ENCODE measurements at places on chromosomes 3 and 15.

DNA sequence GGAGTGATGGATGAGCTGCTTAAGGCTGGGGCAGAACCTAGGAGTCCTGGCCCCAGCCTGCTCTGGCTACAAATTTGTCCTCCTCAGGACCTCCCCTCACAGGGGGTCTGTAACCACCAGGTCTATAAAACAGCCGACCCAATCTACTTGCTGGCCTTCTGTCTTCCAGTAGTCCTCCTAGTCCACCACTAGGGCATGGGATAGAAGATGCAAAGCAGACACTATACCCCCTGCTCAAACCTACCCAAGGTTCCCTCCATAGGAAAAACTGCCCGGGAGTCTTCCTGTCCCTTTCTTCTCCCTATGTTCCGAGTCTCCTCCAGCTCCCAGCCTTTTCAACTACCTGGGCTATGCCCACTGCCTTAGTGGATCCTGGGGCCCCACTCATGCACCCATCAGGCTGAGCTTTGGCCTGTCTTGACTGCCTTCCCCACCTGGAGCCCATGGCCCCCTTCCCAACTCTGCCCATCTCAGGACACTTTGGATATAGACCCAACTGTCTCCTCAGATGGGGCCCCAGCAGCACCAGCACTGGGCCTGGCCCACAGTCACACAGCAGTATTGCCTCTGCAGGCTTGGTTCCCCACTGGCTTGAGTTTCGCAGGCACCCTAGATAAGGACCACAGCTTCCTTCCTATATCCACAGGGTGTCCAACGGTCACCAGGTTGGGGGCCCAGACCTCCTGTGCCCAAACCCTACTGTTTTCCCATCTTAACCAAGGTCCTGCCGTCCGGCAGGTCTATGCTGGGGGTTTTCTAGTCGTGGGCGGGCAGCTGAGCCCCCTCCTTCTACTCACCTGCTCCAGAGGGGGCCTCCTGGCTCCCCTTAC lies 1.1 kb downstream of the HYAL3 start:
- no peak for DNase-seq

DNA sequence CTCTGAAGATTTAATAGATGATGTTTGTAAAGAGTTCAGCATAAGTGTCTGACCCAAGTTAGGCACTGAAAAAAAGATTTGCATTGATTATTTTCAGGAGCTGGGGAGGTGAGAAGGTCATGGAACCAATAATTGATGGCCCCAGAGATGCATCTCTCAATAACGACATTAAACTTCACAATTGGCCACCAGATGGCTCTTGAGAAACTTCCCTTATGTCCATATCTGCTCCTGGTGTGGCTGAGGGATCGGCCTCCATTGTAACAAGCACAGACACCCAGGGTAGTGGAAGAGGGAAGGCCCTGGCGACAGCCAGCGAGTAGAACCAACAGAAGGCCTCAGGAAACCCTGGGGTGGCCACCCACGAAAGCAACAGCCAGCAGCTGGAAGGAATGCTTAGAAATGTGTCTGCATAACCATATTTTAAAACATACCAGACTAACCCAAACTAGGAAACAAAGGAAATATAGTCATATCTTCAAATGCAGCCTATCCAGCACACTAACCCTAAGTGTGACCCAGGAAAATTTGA lies 536.7 kb downstream of the SOX2 start:
- no peak for DNase-seq

DNA sequence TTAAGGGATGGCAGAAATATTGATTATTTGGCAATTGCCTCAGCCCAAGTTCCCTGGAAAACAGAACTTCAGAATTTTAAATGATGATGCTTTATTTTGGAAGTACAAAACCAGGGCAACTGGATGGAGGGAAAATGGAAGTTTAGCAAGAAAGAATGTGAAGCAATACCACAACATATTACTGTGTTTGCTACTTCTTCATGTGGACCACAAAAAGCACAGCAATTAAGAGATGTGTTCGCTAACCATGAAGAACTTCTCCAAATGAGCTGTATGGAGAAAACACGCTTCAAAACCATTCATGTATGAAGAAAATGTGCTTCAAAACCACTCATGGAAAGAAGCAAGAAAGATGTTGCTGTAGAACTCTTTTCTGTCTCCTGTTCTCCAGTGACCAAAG lies 64.7 kb upstream of the ARL6 start:
- no peak for DNase-seq

DNA sequence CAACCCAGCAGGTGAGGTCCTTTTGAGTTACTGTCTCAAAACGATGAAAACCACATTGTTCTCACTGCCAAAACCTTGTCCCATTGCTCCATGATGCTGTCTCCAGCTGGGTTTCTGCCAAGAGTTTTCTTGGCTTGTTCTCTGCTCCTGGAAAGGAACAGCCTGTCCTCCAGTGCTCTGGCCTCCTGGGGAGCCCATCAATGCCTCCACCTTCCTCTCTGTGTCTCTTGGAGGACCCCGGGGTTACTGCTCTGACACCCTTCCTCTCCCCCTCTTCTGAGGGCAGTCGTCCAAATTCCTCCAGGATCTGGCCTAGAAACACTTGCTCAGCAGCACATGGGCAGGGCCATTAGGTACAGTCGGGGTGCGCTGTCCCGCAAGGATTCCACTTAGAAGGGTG lies 63.9 kb upstream of the RGMA start:
- DNase-seq: no peak

DNA sequence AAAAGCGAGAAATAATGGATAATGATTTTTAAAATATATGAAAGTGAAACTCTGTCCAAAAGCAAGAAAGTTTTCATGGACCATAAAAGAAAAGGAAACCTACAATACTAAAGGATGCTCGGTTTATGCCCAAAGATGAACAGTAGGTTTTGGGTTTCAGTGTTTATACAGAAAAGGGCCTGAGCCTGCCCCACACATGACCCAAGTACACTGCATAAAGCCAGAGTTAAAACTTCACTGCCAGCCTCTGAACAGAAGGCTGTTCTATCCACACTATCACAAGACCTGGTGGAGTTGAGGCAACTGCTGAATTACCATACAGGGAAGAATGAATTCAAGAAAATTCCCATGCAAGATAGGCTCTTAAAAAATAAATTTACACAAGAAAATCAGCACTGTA lies 165.2 kb downstream of the MECOM start:
- no peak for DNase-seq

- no peak for DNase-seq
Measured at GRCh38 chr3:190414297-190414696, 26.3 kb downstream of the CLDN16 start.

GRCh38 chr15:91670108-91670507 lies 183.4 kb upstream of the SLCO3A1 start:
- DNase-seq: no peak

GRCh38 chr15:49875392-49875791 lies 243.6 kb downstream of the ATP8B4 start:
- no peak for DNase-seq

DNA sequence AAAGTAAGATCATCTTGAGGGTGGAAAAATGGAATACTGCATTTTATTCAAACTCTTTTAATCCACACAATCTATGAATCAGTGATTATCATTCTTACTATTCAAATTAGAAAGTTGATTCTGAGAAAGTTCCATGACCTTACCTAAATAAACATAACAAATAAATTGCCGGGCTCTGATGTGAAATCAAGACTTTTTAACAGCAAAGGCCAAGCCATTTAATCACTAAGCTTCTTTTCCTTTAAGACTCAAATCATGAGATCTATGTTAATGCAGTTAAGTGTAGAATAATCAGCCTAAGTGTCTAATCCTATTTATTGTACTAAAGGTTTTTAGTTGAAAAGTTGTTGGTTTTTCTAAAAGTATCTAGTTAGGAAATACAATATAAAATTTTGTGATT lies 857.0 kb downstream of the SI start:
- DNase-seq: no peak

- no peak for DNase-seq
Measured at GRCh38 chr3:140763532-140763931, 85.7 kb downstream of the TRIM42 start.

DNA sequence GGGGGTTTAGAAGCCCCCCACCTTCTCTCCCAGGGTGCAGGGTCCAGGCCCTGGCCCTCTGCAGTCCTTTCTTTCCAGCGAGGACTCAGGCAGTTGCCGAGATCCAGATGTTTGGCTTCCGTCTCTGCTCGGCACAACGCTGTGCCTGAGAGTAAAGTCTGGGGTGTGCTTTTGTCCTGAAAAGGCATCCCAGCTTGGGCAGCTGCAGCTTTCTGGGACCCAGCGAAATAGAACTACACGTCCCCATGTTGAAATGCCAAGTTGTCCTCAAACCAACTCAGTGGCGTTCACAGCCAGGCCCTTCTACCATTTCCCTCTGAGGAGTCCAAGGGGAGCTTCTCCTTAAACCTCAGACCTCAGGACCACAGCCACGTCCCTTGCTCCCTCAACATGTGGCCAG lies 23.1 kb downstream of the FGD5 start:
- no peak for DNase-seq

- no peak for DNase-seq
Measured at GRCh38 chr3:161268601-161269000, 47.5 kb downstream of the NMD3 start.

DNA sequence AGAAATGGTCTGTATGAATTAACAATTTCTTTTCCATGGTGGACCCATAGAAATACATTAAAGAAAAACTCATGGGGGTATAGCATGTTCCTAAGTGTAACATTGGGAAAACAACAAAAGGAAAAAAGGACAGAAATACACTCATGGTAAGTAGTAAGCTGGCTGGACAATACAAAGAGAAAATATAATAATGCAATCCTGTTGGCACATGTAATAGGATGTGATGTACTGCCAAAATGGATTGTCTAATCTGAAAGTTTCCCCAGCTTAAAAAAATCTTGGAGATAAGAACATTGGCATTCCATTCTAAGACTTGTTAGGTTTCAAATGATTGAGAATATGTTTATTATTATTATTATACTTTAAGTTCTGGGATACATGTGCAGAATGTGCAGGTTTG lies 128.1 kb downstream of the MBNL1 start:
- no peak for DNase-seq

- DNase-seq: no peak
Measured at GRCh38 chr3:135801018-135801417, 164.5 kb upstream of the PPP2R3A start.

DNA sequence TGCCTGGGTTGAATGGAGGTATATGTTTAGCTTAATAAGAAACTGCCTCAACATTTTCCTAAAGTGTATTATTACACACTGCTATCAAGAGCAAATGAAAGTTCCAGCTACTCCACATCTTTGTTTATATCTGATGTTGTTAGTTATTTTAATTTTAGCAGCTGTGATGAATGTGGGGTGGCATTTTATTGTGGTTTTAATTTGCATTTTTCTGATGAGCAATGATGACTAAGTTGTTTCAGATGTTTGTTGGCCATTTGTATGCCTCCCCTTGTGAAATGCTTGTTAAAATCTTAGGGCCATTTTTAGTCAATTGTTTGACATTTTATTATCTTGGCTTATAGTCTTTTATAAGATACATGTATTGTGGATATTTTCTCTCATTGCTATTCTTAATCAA lies 260.4 kb upstream of the SLCO3A1 start:
- no peak for DNase-seq

- DNase-seq: no peak
Measured at GRCh38 chr3:157232141-157232540, 72.2 kb upstream of the CCNL1 start.

DNA sequence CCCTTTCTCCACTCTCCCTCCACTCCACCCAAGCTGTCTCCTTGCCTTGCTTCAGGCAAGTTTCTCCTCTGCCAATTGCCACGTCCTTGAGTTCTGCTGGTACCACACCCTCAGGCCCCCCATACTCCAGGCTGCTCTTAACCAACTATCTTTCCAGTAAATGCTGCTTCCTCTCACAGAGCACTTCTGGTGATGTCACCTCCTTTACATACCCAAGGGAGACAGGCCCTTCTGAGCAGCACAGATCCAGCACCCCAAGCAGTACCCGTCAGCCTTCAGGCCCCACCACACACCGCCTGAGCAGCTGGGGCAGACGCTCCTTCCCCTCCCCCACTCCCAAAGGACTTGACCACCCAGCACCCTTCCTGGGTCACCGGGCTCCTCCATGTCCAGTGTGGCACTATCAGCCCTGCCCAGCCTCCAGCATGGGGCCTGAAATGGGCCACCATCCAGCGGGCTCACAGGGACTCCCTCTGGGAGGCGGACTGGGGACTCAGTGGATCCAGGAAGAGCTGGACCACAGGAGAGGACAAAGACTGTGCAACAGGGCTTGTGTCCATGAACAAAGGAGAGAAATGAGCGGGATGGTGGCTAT lies 50.2 kb downstream of the KLF15 start:
- DNase-seq: no peak

GRCh38 chr3:88180398-88180999 lies 30.7 kb downstream of the C3orf38 start:
- no peak for DNase-seq

GRCh38 chr15:72380743-72381142 lies 4.9 kb upstream of the HEXA start:
- DNase-seq: no peak

DNA sequence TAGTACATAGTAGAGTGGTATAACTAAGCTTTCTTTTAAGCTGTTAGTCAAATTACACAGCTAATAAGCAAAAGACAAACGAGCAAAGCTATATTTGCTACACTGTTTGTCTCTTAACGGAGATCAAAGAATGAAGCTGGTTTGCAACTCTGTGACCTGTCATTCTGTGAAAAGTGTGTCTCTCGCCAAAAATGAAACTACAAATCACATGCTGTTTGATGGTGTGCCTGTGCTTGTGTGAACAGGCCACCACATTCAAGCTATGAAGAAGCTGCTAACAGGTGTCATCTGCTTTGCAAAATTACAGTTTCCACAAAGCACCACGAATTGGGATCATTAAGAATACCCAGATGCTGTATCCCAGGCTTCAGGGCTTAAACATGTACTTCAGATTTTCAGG lies 667.8 kb upstream of the NAALADL2 start:
- DNase-seq: no peak

DNA sequence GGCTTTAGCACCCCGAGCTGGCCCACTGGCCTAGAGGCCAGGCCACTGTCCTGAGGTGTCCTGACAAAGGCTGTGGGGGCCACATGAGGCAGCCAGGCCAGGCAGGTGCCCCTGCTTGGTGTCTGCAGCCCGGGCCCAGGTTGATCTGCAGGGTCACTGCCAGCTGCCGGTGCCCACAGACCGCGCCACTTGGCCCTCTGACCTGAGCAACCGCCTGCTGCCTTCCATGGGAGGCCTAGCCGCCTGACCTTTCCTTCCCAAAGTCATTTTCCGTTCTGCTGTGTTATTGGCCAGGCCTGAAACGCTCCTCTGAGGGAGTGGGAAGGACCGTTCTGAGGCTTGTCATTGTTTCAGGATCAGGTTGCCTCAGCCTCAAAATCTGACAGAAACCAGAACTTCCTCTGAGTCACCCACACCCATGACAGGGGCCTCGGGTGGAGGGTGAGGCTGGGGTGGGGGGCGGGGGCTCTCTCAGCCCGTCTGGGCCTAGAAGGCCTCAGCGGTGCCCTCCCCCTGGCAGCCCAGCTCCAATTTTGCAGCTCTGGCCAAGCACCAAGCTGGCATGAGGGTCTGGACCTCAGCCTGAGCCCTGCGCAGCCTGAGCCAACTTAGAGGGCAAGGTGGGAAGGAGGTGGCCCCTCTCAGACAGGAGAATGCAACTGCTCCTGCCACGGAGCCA lies 140.7 kb upstream of the MEF2A start:
- DNase-seq: peak; percentile 14

GRCh38 chr3:124861041-124861440 lies 26.1 kb downstream of the ITGB5 start:
- no peak for DNase-seq
